ENCODE measurements at places on chromosomes 16 and 17.

GRCh38 chr16:83681381-83681956, 126.3 kb upstream of the HSBP1 start:
- no peak for DNase-seq

DNA sequence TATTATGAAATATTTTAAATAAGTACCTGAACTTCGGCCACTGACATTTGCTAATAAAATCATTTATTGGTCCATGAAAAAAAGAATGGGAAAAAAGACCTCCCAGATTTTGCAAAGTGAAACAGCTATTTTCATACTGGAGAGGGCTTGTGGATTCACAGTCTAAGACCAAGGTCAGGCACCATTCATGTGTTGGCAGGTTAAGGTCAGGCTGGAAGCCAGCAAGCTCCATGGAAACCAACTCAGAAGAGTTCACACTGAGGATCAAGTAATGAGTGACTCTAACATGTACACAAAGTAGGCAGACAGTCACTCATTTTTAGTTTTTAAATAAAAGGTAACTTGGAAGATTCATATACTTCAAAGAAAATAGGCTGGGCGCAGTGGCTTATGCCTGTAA, 3.4 kb downstream of the DNAJA2 start:
- no peak for DNase-seq

DNA sequence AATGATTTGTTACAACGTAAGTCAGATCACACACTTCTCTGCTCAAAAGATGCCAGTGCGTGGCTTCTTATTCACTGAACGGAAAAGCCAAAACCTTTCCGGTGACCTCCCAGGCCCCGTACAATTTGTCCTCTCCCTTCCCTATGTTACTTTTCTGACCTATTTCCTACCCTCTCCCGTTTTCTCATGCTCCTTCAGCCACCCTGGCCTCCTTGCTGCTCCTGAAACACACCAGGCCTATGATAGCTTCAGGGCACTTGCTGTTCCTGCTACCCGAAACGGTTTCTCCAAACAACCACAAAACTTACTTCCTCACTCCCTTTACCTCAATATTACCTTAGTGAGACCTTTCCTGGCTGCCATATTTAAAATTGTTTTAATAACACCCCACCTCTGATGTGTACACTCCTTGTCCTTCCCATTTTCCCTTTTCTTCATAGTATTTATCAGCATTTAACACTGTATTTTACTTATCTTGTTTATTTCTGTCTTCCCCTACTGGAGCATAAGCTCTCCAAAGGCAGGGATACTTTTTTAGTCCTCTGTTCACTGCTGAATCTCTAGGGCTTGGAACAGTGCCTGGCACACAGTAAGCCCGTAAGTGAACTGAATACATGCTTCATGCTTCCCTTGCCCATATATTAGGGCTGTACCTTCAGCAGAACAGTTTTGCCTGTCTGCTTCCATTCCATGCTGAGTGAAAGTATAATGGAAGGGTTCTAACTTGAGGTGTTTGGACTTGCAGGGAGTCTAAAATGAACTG, 10.9 kb upstream of the ARL2BP start:
- DNase-seq, result no peak

GRCh38 chr17:75843577-75844529, at the start of gene UNC13D:
Gene UNC13D, minus strand, starts transcription at chr17:75844404. Its CDS starts 67 bp downstream, at chr17:75844337.
- peak; percentile 40 for DNase-seq

DNA sequence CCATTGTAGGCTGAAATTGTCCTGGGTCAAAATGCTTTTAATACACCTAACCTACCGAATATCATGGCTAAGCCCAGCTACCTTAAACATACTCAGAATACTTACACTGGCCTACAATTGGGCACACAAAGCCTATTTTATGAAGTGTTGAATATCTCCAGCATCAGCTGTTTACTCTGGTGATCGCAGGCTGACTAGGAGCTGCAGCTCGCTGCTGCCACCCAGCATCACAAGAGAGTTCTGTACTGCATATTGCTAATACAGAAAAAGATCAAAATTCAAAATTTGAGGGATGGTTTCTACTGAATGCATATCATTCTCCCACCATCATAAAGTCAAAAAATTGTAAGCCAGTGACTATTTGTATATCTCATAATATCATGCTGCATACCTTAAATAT, 55.3 kb downstream of the ULK2 start:
- no peak for DNase-seq

DNA sequence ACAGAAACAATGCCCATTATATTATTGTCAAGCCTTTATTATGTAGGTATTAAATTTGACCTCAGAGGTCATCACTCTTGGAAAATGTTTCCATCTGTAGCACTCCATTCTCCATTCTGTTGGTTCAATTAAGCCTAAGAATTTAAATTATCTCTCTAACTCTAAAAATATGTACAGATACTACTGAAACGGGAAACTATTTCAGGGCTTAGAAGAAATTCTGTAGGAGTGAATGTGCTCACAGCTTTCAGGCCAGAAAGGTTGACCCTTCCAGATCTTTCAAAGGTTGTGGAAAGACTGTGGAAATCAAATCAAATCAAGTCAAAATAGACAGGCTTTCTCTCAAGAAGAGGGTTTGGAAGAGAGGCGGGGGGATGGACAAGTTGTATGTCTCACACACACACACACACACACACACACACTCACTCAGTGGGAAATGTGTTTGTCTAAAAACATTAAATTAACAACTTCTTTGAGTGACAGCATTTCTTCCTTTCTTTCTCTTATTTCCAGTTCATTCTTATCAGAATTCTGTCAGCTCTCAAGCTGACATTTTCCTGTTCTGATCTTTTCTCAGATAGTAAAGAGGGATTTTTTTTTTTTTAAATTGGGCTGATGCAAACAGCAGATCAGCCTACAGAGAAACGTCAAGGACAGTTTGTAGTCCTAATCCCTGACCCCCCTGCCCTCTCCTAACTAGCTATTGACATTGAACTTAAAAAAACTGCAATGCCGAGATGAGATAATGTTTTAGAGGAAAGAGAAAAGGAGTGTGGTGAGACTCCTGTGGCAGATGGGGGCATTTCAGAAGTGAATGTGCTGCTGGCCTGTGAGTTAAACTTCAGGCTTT, 139.0 kb upstream of the ZFHX3 start:
- DNase-seq, result no peak

DNA sequence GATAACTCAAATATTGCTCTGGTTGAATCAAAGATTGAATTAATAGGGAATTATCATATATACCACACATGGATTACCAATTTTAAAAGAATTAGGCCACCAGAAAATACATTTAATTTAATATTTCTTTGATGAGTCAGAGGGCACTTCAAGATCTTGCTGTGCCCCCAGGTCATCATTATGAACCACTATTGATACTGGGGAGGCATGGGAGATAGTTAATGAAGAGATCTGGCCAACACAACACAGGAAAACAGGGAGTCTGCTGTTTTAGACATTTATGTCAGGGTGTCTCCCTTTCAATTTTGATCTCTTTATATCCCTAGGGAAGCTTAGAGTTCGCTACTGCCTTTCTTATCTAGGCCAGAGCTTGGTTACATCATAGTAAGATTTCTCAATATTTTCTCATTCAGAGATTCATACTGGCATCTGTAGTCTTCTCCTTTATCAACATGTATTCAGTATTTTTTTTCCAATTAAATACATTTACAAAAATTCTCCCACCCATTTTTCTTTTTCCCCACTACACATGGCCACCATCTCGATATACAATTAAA, 158.3 kb upstream of the ZFHX3 start:
- DNase-seq, result no peak

GRCh38 chr17:79855331-79856124, 16.3 kb upstream of the CBX4 start:
- no peak for DNase-seq

DNA sequence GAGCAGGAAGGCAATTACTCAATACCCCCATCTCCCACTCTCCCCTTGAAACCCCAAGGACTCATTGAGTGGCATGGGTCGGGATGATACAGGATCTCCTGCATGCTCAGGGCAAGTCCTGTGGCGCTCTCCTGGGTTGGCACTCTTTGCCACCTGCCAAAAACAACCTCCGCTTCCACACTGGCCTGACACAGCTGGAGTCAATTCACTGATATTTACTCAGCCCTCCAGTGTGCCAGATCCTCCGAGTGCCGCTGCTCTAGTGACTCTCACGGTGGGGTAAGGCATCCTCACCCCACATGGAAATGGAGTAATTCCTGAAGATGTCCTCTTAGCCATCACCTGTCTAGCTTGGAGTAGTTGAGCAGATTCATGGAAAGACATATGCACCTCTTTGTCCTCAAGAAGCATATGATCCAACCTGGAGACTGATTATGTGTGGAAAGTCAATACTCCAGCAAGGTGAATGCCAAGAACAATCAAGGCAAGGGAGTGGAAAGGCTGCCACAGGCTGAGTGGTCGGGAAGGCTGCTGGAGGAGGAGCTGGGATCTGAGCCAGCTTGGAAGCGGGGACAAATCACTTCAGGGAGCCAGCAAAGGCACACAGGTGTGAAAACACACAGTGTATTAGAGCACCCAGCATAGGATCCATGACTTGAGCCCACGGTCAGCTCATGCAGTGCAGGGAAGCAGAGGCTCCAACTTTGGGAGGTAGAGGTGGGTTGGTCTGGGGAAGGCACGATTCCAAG, 12.6 kb upstream of the GOSR2 start:
- DNase-seq, result no peak

GRCh38 chr16:4231886-4232285, 10.0 kb downstream of the SRL start:
- DNase-seq, result no peak

GRCh38 chr16:53741546-53741945, 37.6 kb downstream of the FTO start:
- DNase-seq, result no peak

DNA sequence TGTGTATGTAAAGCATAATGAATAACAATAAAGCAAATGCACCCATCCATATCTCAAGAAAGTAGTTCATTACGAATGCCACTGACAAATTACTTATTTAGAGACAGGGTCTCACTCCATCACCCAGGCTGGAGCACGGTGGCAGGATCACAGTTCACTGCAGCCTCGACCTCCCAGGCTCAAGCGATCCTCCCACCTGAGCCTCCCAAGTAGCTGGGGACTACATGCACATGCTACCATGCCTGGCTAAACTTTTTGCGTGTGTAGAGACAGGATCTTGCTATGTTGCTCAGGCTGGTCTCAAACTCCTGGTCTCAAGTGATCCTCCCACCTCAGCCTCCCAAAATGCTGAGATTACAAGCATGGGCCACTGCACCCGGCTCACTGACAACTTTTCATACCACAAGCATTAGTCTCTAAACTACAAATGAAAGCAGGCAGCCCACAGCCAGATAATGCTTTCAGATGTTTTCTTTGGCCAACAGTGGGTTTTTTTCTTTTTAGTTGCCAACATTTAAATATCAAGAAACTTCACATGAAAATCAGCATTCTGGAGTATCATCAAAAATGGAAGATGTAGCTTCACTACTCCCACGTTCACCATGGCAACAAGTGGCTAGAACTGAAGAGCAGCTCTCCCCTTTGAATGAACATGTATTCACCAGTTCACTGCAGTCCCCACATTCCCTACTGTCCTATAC, 7.7 kb downstream of the ARHGAP17 start:
- DNase-seq, result no peak

DNA sequence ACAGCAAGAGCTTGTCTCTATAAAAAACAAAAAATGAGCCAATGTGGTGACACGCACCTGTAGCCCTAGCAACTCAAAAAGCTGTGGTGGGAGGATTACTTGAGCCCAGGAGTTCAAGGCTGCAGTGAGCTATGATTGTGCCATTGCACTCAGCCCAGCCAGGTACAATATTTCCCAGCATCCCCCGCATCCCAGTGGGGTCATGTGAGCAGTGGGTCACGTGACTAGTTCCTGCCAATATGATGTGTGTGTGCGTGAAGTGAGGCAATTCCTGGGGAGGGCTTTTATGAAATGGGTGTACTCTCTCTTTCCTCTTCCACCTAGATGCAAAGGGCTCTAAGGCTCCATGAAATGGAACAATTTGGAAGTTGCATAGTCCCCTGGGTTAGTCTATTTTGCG, 81.3 kb downstream of the GSG1L start:
- DNase-seq, result no peak

DNA sequence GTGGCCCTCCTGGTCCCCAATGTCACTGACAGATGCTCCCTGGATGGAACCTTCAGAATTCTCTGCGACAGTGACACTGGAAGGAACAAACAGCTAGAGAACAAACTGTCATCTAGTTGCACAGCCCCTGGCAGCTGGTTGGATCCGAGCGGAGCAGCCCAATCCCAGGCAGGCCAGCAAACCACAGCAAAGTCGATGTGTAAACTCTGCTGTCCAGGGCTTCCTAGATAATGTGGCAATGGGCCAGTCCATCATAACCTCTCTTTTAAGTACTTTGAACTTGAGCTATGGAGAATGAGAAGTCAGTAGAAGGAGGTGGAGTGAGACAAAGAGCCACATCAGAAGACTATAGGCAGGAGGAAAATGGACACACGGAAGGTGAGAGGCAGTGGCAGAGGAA, 323.0 kb downstream of the CBLN1 start:
- no peak for DNase-seq

GRCh38 chr16:26708428-26708827, 358.3 kb upstream of the C16orf82 start:
- no peak for DNase-seq

DNA sequence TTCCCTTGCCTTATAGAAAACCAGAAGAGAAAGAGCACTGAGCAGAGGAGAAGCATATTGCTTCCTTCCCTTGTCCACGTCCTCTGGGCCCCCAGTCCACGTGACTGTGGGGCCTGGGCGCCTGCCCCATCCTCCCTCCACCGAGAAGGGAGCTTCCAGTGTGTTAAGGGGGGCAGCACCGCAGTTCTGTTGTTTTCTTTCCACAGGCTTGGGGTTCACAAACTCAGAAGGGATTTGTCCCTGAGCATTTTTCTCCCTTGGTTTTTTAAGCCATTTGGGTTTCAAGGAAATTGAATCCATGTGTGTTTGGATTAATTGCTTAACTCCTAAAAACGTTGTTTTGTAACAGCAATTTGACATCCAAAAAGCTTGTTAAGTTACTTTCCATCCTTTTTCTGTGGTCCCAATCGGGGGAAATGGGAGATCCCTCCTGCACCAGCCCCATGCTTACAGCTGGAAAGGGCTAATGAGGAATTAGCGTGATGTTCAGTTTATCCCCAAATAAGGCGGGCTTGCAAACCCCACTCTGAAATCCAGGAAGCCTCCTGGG, 347.5 kb upstream of the TNRC6C start:
- no peak for DNase-seq

DNA sequence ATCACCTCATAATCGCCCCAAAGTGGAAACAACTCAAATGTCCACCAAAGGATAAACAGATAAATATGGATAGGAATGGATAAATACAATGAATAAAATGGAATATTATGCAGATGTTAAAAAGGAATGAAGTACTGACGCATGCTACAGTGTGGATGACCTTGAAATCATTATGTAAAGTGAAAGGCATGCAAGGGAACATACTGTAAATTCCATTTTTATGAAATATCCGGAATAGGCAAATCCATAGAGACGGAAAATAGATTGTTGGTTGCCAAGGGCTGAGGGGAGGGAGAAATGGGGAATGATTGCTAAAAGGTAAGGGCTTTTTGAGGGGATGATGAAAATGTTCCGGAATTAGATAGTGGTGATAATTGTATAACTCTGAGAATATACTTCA, 36.0 kb downstream of the STAT5B start:
- DNase-seq, result no peak

Data from T-helper 1 cell (primary cell).